Right atrium auricular region (tissue), 2 donors: ENCODE measurements at places on chromosomes 12 and 14. TPM values are rescaled to one million over a fixed set of nuclear protein-coding genes. Genes with fewer than 3 reads are reported as not detected.

KCNA5 gene
- 166 TPM for total RNA-seq

CTSG gene
- not detected for total RNA-seq

CCND2 gene
- total RNA-seq, result 165 TPM

GTF2A1 gene
- total RNA-seq, result 17.1 TPM

- no peaks in the 10 kb centered on the region for H3K36me3 ChIP-seq
- no peak overlapping the region for H3K4me3 ChIP-seq
- H3K27ac ChIP-seq, result no peak overlapping the region
- H3K4me1 ChIP-seq, result no peaks in the 10 kb centered on the region
- no peaks in the 10 kb centered on the region for H3K27me3 ChIP-seq
Measured at GRCh38 chr12:121494093-121494787, 86.6 kb downstream of the KDM2B start.

DNA sequence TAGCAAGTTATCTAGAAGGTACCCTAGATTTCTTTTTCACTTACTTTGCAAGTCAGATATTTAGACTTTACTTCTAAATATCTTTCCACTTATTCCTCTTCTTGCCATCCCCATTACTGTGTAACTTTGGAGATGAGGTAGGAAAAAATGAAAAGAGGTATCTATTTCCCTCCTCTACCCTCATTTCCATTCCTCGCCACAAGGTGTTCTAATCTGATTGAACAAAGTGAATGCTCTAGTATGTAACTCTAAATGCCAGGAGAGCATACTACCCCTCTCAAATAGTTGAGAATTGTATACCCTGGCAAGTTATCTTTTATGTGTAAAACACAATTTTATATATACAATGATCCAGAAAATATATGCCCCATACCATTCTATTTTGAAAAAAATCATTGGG is 1.7 kb upstream of the LDHB start:
- no peak overlapping the region for H3K4me3 ChIP-seq
- no peaks in the 10 kb centered on the region for H3K36me3 ChIP-seq
- no peak overlapping the region for H3K27ac ChIP-seq
- DNase-seq, result no peak
- no peaks in the 10 kb centered on the region for H3K27me3 ChIP-seq

DNA sequence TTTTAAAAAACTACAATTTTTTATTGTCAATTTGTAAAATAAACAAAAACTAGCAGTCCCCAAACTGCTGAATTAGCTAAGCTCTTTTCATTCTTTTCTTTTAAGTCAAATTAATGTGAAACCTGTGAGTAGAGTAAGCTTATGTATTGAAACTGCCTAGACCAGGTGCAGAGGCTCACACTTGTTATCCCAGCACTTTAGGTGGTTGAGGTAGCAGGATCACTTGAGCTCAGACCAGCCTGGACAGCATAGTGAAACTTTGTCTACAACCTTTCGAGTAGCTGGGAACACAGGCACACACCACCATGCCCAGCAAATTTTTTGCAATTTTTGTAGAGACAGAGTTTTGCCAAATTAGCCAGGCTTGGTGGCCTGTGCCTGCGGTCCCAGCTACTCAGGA is 26.4 kb downstream of the SCFD1 start:
- no peak overlapping the region for H3K27ac ChIP-seq
- DNase-seq, result no peak

GRCh38 chr12:42607584-42608058 is 18.1 kb upstream of the PRICKLE1 start:
- DNase-seq, result no peak
- no peaks in the 10 kb centered on the region for H3K27me3 ChIP-seq
- H3K27ac ChIP-seq, result no peak overlapping the region
- no peak overlapping the region for H3K4me3 ChIP-seq
- H3K4me1 ChIP-seq, result no peaks in the 10 kb centered on the region

GRCh38 chr12:96400631-96401075 is 414 bp upstream of the CDK17 start:
- DNase-seq, result no peak
- H3K27ac ChIP-seq, result peak overlapping the region; percentile 99
- no peaks in the 10 kb centered on the region for H3K36me3 ChIP-seq
- H3K27me3 ChIP-seq, result no peaks in the 10 kb centered on the region

- DNase-seq, result no peak
- no peak overlapping the region for H3K4me3 ChIP-seq
- H3K27me3 ChIP-seq, result no peaks in the 10 kb centered on the region
- no peaks in the 10 kb centered on the region for H3K4me1 ChIP-seq
- H3K27ac ChIP-seq, result no peak overlapping the region
Measured at GRCh38 chr12:23887055-23887835, 62.2 kb downstream of the SOX5 start.

GRCh38 chr12:68250454-68250853 is 3.0 kb downstream of the IL22 start:
- H3K4me1 ChIP-seq, result peaks cover 8% of the 10 kb centered on the region
- no peaks in the 10 kb centered on the region for H3K36me3 ChIP-seq
- H3K4me3 ChIP-seq, result no peak overlapping the region
- no peak for DNase-seq
- H3K27ac ChIP-seq, result no peak overlapping the region
- H3K27me3 ChIP-seq, result no peaks in the 10 kb centered on the region
